ENCODE measurements at places on chromosomes 1 and 21.

DNA sequence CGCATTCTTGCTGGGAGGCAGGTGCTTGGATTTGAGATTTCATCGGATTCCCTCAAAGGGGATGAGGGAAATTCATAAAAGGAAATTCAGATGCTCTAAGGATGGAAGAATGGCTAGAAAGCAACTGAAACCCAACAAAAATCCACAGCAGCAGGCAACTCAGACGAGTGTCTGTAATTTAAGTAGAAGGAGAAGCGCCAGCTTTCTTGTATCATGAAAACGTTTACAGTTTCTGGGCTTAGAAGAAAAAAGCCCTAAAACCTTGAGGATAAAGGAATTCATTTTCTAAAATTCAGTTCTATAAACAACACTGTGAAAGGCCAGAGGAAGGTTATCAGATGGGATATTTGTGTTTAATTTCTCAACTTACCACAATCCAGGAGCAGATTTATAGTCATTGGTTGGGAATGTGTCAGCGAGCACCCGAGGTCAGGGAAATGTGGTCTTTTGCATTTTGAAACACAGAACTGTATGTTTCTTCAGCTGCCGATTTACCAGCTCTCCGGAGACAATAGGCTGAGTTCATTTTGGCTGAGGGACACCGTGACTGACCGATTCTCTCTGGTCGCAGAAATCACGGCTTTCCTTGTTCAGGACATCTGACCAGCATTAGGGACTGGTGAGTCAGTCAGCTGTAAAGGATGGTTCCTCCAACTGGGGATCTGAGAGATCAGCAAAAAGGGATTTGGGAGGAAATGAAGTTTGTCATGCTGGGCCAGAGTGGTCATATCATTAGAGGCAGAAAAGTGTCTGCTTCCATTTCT, 111.6 kb upstream of the ERRFI1 start:
- DNase-seq = peak; percentile 57

- DNase-seq = no peak
These were observed 14.4 kb downstream of the F11R start for GRCh38 chr1:161006563-161006962.

GRCh38 chr21:34885125-34885524, 164.0 kb downstream of the RUNX1 start:
- DNase-seq = no peak

- no peak for DNase-seq
These were observed 24.9 kb upstream of the NHLH2 start for GRCh38 chr1:115865704-115866380.

DNA sequence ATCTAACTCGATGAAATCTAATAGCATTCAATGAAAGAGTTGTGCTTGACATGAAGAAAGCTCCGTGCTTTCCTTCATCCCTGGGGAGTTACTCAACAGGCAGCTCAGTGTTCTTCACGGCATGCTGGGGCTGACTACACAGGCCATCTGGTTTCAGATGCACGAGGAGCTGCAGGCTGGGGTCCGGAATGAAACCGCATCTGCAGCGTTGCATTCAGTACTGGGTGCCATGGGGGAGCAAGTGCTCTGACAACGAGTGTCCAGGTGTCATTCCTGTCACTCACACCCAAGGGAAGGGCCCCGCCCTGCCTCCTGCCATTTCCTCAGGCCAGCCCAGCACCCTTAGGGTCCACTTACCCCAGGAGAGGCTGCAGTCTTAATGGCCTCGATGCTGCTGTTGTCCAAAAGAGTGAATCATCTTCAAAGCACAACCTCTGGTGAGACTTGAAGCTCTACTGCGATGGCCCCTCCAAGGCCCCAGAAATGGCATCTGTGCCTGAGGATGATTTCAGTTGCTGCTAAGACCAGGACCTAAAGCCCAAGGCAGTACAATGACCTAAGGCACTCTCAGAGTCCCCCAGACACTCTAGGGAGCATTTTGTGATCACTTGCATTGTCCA, 61.4 kb downstream of the STUM start:
- DNase-seq = no peak

GRCh38 chr1:87318056-87318650, 10.5 kb upstream of the LMO4 start:
- no peak for DNase-seq

- DNase-seq = no peak
These were observed 28.6 kb upstream of the ZFP69B start for GRCh38 chr1:40421431-40422384.

- DNase-seq = no peak
These were observed 110.6 kb upstream of the GPR52 start for GRCh38 chr1:174337000-174337681.

GRCh38 chr1:191125950-191126349, 648.3 kb upstream of the BRINP3 start:
- DNase-seq = no peak

DNA sequence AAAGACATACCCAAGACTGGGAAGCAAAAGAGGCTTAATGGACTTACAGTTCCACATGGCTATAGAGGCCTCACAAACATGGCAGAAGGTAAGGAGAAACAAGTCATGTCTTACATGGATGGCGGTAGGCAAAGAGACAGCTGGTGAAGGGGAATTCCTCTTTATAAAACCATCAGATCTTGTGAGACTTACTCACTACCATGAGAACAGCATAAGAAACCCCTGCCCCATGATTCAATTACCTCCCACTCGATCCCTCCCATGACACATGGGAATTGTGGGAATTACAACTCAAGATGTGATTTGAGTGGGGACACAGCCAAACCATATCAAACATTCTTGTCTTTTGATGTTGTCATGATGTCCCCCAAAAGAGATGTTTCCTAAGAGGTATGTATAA, 103.3 kb downstream of the DUSP10 start:
- no peak for DNase-seq

GRCh38 chr1:246492611-246493245, 14.4 kb downstream of the SMYD3 start:
- DNase-seq = peak; percentile 30

GRCh38 chr1:14954210-14954609, 199.3 kb upstream of the TMEM51 start:
- DNase-seq = no peak

DNA sequence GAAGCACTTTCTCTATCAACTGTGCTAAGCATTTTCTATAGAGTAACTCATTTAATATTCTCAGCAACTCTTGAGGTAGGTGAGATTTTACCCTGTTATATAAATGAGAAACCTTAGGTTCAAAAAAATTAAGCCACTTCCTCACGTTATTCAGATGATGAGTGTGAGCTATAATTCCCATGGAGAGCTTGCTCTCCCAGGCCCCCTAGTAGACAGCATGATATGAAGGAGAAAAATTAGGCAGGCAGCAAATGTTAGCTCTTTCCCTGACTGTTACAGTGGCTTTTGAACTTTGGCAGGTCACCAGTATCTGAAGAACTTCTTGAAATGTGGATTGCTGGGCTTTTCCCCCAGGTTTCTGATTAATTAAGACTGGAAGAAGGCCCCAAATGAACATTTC, 753.1 kb downstream of the NCAM2 start:
- no peak for DNase-seq

DNA sequence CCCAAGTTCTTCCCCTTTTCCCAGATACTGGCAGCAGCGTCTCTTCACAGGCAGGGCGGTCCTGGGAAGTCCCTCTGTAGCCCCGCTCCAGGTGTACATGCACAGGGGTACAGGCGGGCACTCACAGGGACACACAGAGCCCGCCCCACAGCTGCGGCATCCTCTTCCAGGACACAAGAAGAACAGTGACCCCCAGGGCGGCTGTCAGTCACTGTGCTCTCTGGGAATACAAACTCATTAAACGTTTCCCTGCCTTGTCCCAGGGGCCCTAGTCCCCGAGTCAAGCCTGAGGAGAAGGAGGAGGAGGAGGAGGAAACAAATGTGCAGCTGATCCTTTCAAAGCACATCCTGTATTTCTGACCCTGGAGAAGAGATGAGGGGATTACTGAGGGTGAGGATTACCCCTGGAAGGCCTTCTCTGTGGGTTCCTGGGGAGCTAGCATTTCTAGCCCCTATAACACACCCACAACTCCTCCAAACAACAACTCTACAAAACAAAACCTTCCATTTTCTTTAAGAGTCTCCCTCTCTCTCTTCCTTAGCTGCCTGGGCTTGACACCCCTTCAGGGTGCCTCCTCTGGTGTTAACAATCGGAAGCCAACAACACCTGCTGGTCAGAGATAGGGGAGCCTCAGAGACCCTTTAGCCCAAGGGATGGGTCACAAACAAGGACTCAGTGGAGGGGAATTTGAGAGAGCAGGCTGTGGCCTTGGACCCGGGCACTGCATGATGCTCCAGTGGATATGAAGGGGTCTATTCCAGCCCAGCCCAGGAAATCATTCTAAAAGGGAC, 28.4 kb upstream of the DMBX1 start:
- DNase-seq = no peak

DNA sequence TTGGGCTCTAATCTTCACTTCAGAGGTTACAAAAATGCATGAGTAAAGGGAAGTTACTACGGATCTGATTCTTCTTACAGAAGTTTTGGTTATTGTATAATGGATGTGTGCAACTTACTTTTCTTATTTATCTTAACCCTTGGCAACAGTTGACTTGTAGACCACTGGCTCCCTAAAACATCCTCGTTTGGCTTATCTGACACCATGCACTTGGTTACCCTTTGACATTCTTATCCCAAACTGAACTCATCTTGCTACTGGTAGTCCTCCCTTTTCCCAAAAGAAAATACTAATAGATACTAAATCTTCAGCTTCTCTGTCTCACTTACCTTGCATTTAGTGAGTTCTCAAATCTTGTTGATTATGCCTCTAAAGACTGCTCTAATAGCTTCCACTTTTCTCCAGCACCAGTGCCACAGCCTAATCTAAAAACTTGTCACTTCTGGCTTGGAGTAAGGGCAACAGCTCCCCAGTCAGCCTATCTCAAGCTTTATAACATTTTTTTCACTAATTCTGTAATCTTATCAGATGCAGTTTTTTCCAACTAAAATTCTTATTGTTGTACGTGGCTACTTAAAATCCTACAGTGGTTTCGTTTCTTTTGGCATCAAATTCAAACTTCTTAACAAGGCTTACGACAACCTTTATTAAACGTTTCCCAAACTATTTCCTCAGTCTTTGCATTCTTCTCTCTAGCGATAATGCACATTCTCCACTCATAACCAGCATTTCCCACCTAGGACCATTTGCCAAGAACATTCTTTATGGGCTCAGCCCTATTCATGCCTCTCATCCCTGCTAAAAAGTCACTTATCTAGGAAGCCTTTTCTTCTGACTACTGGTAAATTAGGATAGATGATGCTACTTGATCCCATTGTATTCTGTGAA, 204.2 kb downstream of the KCNT2 start:
- DNase-seq = no peak

DNA sequence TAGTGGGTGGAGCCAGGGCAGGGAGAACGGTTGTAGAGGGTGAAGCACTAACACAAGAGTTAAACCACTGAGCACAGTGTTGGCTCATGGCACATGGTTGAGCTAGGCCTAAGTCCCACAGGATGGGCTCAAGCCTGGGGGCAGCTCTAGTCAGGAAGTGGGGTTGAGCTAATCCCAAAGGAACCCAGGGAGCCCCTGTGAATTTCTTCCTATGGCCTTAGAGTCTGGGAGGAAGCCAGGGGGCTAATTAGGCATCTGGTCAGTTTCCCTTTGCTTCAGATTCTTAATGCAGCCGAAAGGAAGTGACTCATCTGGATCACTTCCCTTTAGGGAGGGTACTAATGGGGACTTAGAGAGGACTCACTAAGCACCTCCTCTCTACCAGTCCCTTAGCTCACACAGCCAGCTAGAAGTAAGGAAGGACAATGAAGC, 10.1 kb downstream of the CFAP45 start:
- no peak for DNase-seq

- DNase-seq = no peak
These were observed 132.5 kb upstream of the ZNF648 start for GRCh38 chr1:182193908-182194550.

GRCh38 chr1:246517391-246517790, 10.3 kb upstream of the SMYD3 start:
- no peak for DNase-seq

GRCh38 chr1:87292684-87293493, 35.8 kb upstream of the LMO4 start:
- peak; percentile 39 for DNase-seq

DNA sequence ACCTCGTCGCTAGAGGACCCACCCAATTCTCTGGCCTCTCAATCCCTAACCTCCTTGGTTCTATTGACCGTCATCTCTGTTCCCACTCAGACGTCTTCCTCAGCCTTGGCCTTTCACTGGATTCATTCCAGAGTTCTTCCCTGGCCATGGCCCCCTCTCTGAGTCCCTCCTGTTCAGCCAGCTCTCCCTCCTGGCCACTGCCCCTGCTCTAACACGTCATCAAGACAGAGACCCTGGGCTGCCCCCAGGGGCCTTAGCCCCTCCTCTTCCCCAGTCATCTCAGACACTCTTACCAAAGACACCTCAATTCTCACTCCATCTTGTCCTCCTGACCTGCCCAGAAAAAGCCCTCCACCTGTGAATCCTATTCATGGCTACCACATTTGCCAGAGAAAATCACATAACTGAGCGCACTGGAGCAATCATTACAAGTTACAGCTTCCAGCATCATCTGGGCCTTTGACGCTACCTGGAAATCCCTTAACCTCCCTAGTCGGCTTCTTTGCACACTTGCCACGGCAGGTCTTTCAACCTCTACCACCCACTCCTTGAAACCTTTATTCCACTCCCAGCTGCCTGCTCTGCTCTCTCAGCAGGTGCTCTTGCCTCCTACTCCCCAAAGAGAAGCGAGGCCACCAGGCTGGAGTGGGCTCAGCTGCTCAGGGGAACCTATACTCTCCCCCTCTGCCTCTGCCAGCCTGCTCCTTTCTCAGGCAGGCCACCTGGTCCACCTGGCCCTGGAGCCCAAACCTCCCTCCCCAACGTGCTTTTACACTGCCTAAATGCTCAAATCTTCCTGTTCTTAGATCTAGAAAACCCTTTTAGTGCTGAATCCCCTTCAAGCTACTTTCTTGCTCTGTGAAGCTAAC, 14.0 kb downstream of the DCST2 start:
- no peak for DNase-seq

DNA sequence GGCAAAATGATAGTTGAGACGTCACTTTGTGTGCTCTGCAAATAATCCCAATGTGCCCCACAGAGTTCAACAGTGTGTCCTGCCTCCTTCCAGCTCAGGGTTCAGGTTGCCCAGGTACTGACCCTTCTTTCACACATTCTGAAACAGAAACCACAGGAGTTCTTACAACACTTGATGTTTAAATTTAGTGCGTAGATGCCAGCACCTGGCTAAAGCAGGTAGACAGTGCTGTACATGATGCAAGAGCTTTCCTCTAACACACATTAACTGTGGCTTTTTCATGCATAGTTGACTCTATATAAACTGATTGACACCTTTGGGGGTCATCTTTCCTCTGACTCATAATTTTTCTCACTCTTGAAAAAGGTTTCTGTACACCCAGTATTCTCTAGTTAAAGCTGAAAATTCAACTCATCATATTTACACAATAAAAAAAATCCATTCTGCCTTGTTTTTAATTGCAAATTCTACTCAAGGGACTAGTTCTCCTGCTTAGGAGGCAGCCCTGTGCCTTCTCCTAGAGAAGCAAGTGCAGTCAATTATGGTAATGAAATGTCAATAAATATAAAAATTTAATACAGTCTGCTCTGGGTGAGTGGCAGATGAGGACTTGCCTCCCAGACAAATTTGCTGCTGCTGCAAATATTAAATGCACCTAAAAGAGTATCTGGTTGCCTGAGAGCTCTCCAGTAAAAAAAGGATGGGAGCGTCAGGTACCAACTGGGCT, 91.4 kb downstream of the NR5A2 start:
- no peak for DNase-seq
